ENCODE measurements at places on chromosomes 7 and 10. TPM values are rescaled to one million over a fixed set of nuclear protein-coding genes. Genes with fewer than 3 reads are reported as not detected.

DNA sequence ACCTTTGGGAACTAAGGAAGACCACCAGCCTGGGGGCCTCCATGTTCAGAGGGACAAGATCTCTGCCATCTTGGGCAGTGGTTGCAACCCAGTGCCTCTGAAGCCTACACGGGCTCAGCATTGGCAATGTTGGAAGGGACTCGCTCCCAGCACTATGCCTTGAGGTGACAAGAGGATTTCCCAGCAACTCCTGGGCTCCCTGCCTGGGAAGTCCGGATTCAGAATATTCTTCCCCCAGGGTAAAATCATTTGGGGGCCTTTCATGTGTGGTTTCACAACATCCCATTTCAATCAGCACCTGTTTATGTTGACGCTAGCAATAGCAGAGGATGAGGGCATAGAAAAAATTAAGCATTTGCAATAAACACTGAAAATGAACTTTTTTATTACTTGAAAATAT is 509.8 kb upstream of the MGMT start:
- DNase-seq, result no peak

GRCh38 chr7:148567524-148567923 is 23.0 kb upstream of the C7orf33 start:
- no peak for DNase-seq

GRCh38 chr10:78301891-78302738 is 268.5 kb downstream of the RPS24 start:
- DNase-seq, result no peak

The TEX47 gene
- total RNA-seq, result not detected

- no peak for DNase-seq
Observed at GRCh38 chr10:113216102-113216501, 266.1 kb downstream of the TCF7L2 start.

DNA sequence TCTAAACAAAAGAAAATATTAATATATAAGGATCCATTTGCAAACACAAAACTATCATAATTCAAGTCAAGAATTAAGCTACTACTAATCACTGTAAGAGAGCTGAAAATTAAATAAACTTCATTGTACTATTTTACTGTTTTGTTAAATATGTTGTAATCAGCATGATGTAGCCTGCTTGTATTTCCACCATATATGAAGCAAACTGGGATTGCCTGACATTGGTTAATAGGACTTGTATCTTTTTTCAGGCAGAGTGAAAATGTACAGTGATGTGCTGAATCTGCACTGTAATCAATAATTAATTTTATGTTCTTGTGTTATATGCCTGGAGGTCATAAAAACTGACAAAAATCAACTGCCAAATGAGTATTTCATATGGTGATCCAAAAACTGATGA is 25.4 kb downstream of the TRDMT1 start:
- DNase-seq, result no peak

The CLRN3 gene
- not detected for total RNA-seq

DNA sequence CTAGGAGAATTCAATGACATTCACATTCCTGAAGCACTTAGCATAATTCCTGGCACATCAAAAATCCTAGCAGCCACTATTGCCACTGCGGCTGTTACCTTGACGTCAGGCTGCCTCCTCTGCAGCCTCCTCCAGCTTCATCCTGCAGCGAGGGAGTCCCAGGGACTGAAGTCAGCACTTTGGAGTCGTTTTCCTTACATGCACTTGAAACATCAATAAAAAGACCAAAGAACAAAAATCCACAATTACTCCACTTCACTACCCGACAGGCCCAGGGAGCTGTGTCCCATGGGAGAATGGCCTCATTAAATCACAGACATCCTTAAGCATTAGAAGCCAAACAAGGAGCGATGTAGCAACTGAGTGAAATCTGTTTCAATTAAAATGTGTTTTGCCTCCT is 48.6 kb upstream of the NANOS1 start:
- no peak for DNase-seq

- no peak for DNase-seq
Observed at GRCh38 chr10:131437556-131438475, 126.3 kb upstream of the TCERG1L start.

DNA sequence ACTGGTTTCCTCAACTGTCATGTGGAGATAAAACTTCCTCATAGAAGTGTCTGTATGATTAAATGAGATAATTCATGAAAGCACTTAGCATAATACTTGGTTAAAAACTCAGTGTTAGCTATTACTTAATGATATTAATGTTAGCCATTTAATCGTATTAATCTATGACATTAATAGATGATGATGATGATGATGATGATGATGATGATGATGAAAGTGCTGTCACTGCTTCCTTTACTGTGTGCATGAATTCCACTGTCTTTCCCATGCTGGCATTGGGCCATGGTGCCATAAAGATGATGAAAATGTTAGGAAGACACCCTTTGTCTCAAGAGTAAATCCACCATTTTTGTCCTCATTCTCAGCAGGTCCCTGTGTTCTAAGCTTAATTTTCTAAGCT is 75.8 kb downstream of the VPS50 start:
- DNase-seq, result no peak

DNA sequence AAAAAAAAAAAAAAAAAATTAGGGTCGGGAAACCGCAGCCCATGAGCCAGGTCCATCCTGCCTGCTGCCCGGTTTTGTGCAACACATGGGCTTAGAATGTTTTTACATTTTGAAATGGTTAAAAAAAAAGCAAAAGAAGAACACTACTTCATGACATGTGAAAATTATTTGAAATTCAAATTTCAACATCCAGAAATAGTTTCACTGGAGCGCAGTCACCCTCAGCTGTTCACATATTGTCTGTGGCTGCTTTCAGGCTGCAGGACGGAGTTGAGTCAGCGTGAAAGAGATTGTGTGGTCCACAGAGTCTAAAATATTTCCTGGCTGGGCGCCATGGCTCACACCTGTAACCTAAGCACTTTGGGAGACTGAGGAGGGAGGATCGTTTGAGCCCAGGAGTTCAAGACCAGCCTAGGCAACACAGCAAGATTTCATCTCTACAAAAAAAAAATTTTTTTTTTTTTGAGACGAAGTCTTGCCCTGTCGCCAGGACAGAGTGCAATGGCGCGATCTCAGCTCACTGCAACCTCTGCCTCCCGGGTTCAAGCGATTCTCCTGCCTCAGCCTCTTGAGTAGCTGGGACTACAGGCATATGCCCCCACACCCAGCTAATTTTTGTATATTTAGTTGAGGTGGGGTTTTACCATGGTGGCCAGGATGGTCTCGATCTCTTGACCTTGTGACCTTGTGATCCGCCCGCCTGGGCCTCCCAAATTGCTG is 63.9 kb upstream of the ECHDC3 start:
- no peak for DNase-seq

GRCh38 chr10:51955696-51956095 is 256.3 kb upstream of the CSTF2T start:
- no peak for DNase-seq

DNA sequence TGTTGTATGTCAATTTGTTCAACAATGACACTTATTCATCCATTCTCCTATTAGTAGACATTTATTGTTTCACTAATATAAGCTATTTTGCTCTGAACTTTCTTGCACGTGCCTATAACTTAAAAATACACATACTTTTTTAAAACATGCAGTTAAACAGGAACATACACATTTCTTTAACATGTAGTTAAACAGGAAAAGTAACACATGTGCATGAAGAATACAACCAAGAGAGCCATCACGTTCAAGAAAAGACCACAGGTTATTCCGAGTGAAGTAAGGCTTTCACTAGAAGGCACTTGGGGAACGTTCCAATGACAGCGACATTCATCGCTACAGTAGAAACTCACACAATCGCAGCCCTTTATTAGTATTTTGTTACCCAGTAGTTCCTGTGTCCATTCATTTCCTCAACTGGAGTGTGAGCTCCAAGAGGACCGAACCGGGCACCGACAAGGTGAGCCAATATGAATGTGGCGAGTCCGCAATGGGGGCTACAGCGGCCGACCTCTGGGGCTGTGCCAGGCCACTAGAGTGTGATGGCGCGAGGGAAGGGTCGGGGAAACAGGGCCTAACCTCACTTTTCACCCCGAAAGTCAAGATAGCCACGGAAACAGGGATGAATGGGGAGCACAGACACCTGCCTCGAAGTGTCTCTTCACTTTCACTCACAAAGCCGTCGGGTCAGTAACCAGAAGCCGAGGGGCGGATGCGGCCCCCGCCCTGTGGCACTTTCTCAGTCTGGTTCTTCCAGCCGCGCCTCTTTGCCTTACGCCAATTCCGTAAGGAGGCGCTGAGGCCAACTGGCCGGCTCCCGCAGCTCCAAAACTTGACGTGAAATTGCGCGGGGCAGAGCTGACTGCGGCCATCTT is 775 bp upstream of the SEPTIN7 start:
- DNase-seq, result peak; percentile 87

DNA sequence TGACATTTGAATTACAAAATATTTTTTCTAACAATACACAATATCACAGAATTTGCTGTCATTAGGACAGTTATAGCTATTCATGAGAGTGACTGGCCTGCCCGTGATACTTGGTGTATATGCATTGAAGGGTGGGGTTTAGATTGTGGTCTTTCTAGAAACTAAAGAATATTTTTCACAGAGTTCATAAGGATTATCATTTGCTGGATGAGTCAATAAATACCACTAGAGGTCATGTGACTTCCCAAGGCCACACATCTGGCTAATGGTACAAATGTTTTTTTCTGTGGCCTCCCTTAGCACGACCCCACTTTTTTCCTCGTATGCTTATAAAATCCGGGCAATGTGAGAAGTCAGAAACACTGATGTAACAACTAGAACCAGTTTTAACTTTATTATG is 5.2 kb downstream of the OPTN start:
- no peak for DNase-seq

DNA sequence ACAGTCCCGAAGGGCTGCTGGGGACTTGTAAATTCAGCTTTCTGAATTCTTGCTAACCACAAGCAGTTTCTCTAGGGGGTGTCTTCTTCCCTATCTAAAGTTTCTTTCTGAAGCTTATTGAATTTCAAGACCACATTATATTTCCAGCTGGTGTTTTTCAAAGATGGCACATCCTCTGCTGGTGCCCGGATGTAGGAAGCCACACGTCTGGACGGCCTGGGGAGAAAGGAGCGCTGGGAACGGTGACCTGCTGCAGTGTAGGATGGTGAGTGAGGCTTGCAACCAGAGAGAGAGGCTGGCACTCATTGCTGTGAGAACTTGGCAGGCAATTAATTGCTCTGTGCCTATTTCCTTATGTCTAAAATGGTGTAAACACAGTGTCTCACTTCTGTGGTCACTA is 776.4 kb downstream of the TYW1 start:
- no peak for DNase-seq

The PNLIP gene
- total RNA-seq, result not detected

The RAMP3 gene
- 68.5 TPM for total RNA-seq

GRCh38 chr7:91083855-91084644 is 180.2 kb upstream of the FZD1 start:
- DNase-seq, result no peak

The LRMDA gene
- total RNA-seq, result 15.7 TPM

- no peak for DNase-seq
Observed at GRCh38 chr10:9075420-9075819, 1020.9 kb downstream of the GATA3 start.

- no peak for DNase-seq
Observed at GRCh38 chr7:78226059-78226719, 427.6 kb downstream of the PHTF2 start.

DNA sequence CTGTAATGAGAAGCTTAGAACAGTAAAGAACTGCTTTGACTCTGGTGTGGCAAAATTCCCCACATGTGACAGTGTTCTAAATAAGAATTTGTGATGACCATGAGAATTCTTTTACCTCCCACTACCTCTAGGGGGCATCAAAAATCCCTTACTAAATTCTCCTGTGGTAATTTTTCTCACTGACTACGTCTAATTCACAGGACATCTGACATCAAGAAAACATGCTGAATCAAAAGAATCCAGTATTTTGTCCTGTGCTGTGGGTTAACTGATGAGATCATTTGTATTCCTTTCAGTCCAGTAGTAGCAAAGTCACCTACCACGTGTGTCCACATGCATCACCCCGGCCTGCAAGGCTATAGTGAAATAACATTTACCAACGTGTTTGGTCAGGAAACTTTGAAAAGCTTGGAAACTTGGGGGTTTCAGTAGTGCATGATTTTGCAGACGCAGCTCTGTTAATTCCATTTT is 103.8 kb downstream of the ATE1 start:
- DNase-seq, result no peak

DNA sequence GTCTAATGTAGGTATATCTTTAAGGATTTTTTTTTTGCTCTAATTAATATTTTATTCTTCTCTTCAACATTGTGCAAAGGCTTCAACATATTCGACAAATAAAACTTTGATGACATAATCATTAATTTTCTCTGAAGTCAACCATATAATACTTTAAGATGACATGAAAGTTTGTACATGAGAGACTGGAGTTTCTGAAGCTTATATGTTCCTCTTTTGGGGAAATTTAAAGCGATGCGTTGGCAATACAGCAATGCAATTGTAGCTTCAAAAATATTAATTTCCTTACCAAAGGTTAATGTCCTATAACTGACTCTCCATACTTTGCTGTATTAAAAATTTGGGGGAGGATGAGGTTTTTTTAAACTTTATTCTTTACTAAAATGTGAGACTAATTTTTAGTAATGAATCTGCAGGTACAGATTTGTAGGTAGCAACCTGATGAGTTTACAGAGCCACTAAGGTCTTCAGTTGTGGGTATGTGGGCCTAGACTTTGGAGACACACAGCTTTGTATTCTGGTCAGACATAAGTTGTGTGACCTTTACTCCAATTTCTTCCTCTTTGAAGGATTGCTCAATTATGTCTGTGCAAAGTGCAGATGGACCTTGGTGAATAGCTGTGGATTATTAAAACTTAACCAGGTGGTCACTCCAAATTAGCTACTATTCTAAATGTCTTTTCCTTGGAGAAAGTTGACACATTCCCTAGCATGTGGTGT is 18.0 kb upstream of the LIPA start:
- no peak for DNase-seq

GRCh38 chr7:73851410-73852338 is 9.3 kb upstream of the TMEM270 start:
- peak; percentile 61 for DNase-seq

- no peak for DNase-seq
Observed at GRCh38 chr10:17225808-17226207, 2.2 kb upstream of the VIM start.

DNA sequence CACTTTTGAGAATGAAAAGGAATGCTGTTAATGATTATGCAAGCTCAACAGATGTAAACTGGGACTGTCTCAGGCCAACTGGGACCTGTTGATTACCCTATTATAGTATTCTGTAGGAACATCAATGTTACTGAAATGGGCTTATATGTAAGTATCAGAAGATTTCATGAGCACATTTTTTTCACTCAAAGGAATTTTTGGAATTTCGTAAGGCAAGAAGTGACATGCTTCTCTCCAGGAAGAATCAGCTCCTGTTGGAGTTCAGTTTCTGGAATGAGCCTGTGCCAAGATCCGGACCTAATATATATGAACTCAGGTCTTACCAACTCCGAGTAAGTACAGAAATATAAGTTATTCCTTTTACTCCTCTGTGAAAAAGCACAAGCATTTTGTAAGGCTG is 19.2 kb downstream of the NIPSNAP2 start:
- no peak for DNase-seq

GRCh38 chr7:37970211-37970610 is 49.8 kb downstream of the EPDR1 start:
- DNase-seq, result no peak

All from uterus (tissue), 4 donors.